ENCODE measurements at places on chromosomes 5 and 9. TPM values are rescaled to one million over a fixed set of nuclear protein-coding genes. Genes with fewer than 3 reads are reported as not detected.

- H3K36me3 ChIP-seq = no peaks in the 10 kb centered on the region
- DNase-seq = no peak
- peaks cover 20% of the 10 kb centered on the region for H3K27me3 ChIP-seq
- H3K27ac ChIP-seq = no peak overlapping the region
Measured at GRCh38 chr9:107625383-107625984, 135.9 kb upstream of the KLF4 start.

DNA sequence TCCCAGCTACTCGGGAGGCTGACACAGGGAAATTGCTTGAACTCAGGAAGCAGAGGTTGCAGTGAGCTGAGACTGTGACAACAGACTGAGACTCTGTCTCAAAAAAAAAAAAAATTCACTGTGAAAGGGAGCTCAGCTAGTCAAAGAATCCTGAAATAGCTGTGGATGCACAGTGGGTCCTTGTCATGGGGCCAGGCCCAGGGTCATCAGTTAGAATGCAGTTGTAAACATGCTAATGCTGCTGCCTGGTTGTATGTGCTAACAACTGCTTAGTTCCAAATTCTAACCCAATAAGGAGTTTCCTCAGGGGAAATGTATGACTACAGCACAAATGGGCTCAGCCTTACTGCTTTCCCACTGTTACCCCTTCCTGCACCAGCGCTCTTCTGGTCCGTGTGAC lies 84.0 kb downstream of the PALM2AKAP2 start:
- DNase-seq = no peak
- H3K27ac ChIP-seq = no peak overlapping the region
- H3K36me3 ChIP-seq = no peaks in the 10 kb centered on the region
- H3K27me3 ChIP-seq = no peaks in the 10 kb centered on the region
- no peak overlapping the region for H3K4me3 ChIP-seq

- H3K36me3 ChIP-seq = no peaks in the 10 kb centered on the region
- H3K4me1 ChIP-seq = no peaks in the 10 kb centered on the region
- no peaks in the 10 kb centered on the region for H3K27me3 ChIP-seq
- no peak overlapping the region for H3K27ac ChIP-seq
- no peak overlapping the region for H3K4me3 ChIP-seq
- no peak for DNase-seq
Measured at GRCh38 chr5:20609126-20609525, 621.1 kb upstream of the CDH18 start.

DNA sequence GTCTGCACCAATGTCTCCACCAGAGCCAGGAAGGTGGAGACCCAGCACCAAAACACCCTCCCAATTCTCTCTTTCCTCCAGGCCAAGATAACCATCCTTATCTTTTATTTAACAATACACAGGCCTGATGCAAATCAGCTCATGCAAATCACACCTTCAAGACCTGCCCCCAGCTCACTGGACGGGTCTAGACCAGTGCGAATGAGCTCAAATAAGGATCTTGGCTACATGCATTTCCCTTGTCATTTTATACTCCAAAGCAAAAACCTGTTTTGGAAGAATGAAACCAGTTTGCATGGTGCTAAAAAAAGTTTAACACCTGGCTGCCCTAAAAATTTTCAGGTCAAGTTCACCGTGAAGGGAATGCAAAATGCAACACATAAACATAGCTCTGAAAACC lies 31.9 kb upstream of the DAPK1 start:
- H3K27ac ChIP-seq = no peak overlapping the region
- no peaks in the 10 kb centered on the region for H3K36me3 ChIP-seq
- no peak overlapping the region for H3K4me3 ChIP-seq
- DNase-seq = no peak
- H3K4me1 ChIP-seq = no peaks in the 10 kb centered on the region

GRCh38 chr5:108459769-108460168 lies 77.9 kb upstream of the FBXL17 start:
- no peak overlapping the region for H3K27ac ChIP-seq
- peaks cover 2% of the 10 kb centered on the region for H3K36me3 ChIP-seq
- H3K27me3 ChIP-seq = peaks cover 3% of the 10 kb centered on the region
- DNase-seq = no peak
- H3K4me3 ChIP-seq = no peak overlapping the region
- no peaks in the 10 kb centered on the region for H3K4me1 ChIP-seq

GRCh38 chr5:19630876-19631275 lies 357.1 kb downstream of the CDH18 start:
- DNase-seq = no peak
- no peak overlapping the region for H3K27ac ChIP-seq
- no peaks in the 10 kb centered on the region for H3K36me3 ChIP-seq

DNA sequence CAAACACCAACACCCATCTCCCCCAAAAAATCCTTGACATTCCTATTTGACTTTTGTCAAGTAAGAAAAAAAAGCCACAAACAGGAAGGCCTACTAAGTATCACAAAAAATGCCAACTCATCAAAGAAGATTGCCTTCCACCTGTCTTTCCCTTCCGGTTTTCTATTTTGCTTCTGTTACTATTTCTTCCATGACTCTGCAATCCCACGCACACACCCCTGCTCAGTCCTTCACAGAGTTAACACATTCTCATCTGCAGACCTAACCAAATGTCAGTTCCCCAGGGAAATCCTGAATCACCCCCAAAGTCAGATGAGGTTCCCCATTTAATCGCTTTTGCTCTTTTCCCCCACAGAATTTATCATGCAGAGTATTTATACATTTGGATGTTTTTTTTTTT lies 15.1 kb downstream of the LPAR1 start:
- no peak for DNase-seq
- H3K4me1 ChIP-seq = peaks cover 9% of the 10 kb centered on the region
- H3K27ac ChIP-seq = no peak overlapping the region
- H3K36me3 ChIP-seq = no peaks in the 10 kb centered on the region
- H3K27me3 ChIP-seq = no peaks in the 10 kb centered on the region
- H3K4me3 ChIP-seq = no peak overlapping the region

GRCh38 chr5:75362474-75362975 lies 25.5 kb downstream of the HMGCR start:
- peaks cover 11% of the 10 kb centered on the region for H3K4me1 ChIP-seq
- H3K27me3 ChIP-seq = peaks cover 3% of the 10 kb centered on the region
- H3K27ac ChIP-seq = no peak overlapping the region

- no peaks in the 10 kb centered on the region for H3K27me3 ChIP-seq
- no peak overlapping the region for H3K4me3 ChIP-seq
- no peak for DNase-seq
- no peaks in the 10 kb centered on the region for H3K36me3 ChIP-seq
Measured at GRCh38 chr9:35478871-35479270, 11.0 kb upstream of the RUSC2 start.

DNA sequence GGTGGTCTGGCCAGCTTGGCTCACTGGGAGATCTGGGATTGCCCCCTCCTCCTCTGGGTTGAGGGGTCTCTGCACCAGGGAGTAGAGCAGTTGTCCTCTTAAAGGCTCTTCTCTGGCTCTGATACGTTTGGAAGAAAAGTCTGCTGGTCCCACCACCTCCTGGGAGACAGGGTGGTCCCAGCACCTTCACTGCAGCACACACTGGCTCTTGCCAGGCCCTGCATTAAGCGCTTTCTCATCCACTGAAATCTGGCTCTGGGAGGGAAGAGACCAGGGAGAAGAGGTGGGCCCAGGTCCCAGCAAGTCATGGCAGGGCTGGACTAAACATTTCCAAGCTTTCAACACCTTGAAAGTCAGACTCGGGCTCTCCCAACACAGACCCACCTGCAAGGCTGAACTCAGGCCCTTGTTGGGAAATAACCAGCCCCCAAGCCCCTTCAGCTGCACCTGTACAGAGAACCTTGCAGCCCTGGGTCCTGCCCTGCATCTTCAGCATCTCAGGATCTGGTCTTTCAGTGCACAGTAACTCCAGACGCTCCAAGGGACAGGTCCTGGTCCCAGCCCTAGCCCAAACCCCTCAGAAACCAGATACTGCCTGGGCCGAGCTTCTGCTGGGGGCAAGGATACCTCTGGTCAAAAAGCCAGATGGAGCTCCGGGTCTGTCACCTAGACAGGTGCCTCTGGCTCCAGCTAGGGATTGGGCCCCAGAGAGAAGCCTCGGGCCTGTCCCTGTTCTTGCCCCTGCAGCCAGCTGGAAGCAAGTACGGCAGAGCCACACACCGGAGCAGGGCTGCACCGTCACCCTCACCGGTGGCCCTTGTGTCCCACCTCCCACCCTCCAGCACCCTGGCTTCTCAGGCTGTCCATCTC lies 134.5 kb downstream of the DAB2IP start:
- H3K4me1 ChIP-seq = peaks cover 10% of the 10 kb centered on the region
- no peak overlapping the region for H3K4me3 ChIP-seq
- DNase-seq = no peak
- peaks cover 16% of the 10 kb centered on the region for H3K36me3 ChIP-seq

DNA sequence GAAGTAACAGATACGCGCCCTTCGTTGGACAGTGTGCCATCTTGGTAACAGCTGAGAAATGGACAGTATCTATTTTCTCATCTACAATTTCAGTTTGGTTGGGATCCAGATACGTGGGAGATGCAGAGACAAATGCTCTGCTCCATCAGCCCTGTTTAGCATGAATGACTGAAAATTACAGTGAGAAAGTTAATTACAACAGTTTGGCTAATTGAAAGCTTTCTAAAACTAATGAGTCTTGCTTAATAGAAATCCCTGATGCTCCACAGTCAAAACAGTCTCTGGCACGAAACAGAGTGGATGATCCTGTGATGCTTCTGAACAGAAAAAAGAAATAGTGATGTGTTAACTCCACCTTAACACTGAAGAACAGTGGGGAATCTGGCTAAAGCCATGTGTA lies 140.2 kb downstream of the DNAH5 start:
- no peaks in the 10 kb centered on the region for H3K36me3 ChIP-seq
- no peak overlapping the region for H3K4me3 ChIP-seq
- no peaks in the 10 kb centered on the region for H3K4me1 ChIP-seq
- no peak for DNase-seq
- H3K27ac ChIP-seq = no peak overlapping the region
- peaks cover 3% of the 10 kb centered on the region for H3K27me3 ChIP-seq

DNA sequence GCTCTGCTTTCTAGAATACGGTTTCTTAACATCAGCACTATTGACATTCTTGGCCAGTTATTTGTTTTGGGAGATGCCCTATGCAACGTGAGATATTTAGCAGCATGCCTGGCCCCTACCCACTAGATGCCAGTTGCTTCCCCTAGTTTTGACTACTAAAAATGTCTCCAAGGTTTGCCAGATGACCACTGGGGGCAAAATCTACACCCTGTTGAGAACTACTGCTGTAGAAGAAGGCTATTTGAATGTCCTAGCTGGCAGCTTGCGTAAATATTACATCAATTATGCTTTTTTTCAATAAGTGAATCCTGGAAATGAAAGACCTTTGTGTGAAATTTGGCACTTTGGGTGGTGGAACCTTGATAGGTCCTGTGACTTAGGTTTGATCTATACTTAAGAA lies 5.0 kb downstream of the NCBP1 start:
- H3K36me3 ChIP-seq = peaks cover 3% of the 10 kb centered on the region
- peaks cover 24% of the 10 kb centered on the region for H3K4me1 ChIP-seq
- H3K27ac ChIP-seq = no peak overlapping the region
- H3K27me3 ChIP-seq = no peaks in the 10 kb centered on the region
- DNase-seq = no peak

DNA sequence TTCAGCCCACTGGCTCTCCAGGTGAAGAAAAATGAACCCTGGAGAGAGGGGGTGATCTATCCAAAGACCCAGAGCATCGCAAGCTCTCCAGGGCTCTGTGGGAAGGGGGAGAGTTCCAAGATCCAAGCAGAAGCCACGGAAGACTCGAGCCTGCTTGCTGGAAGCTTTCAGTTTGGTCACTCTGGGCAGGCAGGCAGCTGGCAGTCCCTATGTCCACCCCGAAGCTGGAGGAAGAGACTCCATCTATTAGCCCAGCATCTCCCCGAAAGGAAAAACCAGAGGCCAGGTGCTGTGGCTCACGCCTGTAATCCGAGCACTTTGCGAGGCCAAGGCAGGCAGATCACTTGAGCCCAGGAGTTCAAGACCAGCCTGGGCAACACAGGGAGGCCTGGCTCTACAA lies 10.7 kb upstream of the SPARC start:
- no peak overlapping the region for H3K4me3 ChIP-seq
- peaks cover 7% of the 10 kb centered on the region for H3K4me1 ChIP-seq
- H3K36me3 ChIP-seq = no peaks in the 10 kb centered on the region
- H3K27me3 ChIP-seq = peaks cover 7% of the 10 kb centered on the region
- no peak for DNase-seq

- peaks cover 5% of the 10 kb centered on the region for H3K4me1 ChIP-seq
- DNase-seq = no peak
- no peaks in the 10 kb centered on the region for H3K36me3 ChIP-seq
- no peak overlapping the region for H3K4me3 ChIP-seq
Measured at GRCh38 chr5:132446621-132447020, 44.0 kb downstream of the IRF1 start.

DNA sequence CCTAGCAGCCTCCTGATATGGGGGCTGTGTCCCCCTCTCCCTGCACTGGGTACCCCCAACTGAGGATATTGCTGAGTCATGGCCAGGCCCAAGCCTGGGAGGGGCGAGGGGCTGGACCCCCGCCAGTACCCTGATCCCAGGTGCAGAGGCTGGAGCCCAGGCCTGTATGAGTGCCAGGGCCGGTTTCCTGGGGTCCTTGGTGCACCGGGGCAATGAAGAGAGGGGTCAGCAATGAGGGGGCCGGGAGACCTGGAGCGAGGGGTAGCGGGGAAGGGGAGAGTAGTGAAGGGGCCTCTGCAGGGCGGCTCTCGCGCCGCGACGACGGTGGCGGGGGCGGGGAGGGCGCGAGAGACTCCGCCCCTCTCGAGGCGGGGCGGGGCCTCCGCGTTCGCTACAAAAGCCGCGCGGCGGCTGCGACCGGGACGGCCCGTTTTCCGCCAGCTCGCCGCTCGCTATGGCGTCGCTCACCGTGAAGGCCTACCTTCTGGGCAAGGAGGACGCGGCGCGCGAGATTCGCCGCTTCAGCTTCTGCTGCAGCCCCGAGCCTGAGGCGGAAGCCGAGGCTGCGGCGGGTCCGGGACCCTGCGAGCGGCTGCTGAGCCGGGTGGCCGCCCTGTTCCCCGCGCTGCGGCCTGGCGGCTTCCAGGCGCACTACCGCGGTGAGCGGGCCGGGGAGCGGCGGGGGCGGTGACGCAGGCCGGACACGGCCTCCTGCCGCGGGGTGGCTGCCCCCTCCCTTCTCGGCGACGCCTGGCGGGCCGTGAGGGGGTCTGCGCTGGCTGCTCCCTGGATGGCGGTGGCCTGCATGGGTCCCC lies at the start of gene SQSTM1:
Gene SQSTM1, plus strand, starts transcription at position 423 of the 815 bp plus-strand sequence. Its CDS starts 32 bp downstream, at position 455.
- peak within 1 kb of the TSS; percentile 88 for H3K27ac ChIP-seq
- peaks cover 15% of the 10 kb centered on the region for H3K4me1 ChIP-seq
- H3K36me3 ChIP-seq = peaks cover 24% of the 10 kb centered on the region
- H3K27me3 ChIP-seq = peaks cover 17% of the 10 kb centered on the region

GRCh38 chr5:165360784-165361542 lies 1855.5 kb downstream of the MAT2B start:
- H3K27me3 ChIP-seq = peaks cover 2% of the 10 kb centered on the region
- H3K36me3 ChIP-seq = no peaks in the 10 kb centered on the region

- H3K27me3 ChIP-seq = peaks cover 14% of the 10 kb centered on the region
- peaks cover 25% of the 10 kb centered on the region for H3K36me3 ChIP-seq
- H3K27ac ChIP-seq = peak overlapping the region; percentile 92
Measured at GRCh38 chr5:138353560-138354080, 1.1 kb downstream of the KDM3B start.

GRCh38 chr5:152884006-152884405 lies 478.9 kb upstream of the NMUR2 start:
- no peak overlapping the region for H3K4me3 ChIP-seq
- no peaks in the 10 kb centered on the region for H3K36me3 ChIP-seq
- H3K27ac ChIP-seq = no peak overlapping the region
- DNase-seq = no peak
- peaks cover 1% of the 10 kb centered on the region for H3K27me3 ChIP-seq
- H3K4me1 ChIP-seq = no peaks in the 10 kb centered on the region

NINJ1 gene
- total RNA-seq = 34.2 TPM

ZER1 gene
- 29.2 TPM for total RNA-seq

PCDHB8 gene
- total RNA-seq = 9.2 TPM

ZNF462 gene
- 98.3 TPM for total RNA-seq

TMEM174 gene
- not detected for total RNA-seq

CARD6 gene
- 3.7 TPM for total RNA-seq

MRPS27 gene
- 62.8 TPM for total RNA-seq

CD74 gene
- 170 TPM for total RNA-seq

PCDHGB2 gene
- total RNA-seq = 11.1 TPM
